ENCODE measurements at places on chromosomes 2 and 18. TPM values are rescaled to one million over a fixed set of nuclear protein-coding genes. Genes with fewer than 3 reads are reported as not detected.

The ZNF513 gene
- total RNA-seq, result 20.9 TPM

The FAM210A gene
- total RNA-seq, result 7.4 TPM

The SLC19A3 gene
- total RNA-seq, result not detected

The NDUFB3 gene
- total RNA-seq, result 26.2 TPM

The PJVK gene
- total RNA-seq, result 3.1 TPM

The ACMSD gene
- total RNA-seq, result not detected

- DNase-seq, result no peak
Measured at GRCh38 chr2:23789012-23789411, 137.9 kb downstream of the ATAD2B start.

GRCh38 chr18:57125627-57126026 is 21.3 kb upstream of the BOD1L2 start:
- no peak for DNase-seq

GRCh38 chr18:79882522-79883241 is 68.8 kb downstream of the SLC66A2 start:
- no peak for DNase-seq

- DNase-seq, result no peak
Measured at GRCh38 chr2:99524056-99524455, 34.2 kb upstream of the REV1 start.

DNA sequence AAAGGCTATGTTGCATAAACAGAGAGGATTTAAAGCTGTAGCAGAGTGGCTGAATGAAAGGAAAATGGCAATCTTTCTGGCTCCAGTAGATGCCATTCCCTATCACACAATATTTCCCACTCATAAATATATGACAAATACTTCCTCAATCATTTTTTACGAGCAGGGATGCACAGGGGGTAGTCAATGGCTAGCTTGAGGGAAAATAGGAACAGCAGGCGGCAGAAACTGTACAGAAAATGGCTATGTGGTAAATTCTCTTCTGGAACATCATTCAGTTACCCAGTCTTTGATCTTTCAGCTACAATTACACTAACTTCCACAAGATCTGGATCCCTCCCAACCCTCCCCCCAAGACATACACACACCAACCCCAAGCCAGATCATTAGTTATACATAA is 127.2 kb downstream of the OLA1 start:
- no peak for DNase-seq

DNA sequence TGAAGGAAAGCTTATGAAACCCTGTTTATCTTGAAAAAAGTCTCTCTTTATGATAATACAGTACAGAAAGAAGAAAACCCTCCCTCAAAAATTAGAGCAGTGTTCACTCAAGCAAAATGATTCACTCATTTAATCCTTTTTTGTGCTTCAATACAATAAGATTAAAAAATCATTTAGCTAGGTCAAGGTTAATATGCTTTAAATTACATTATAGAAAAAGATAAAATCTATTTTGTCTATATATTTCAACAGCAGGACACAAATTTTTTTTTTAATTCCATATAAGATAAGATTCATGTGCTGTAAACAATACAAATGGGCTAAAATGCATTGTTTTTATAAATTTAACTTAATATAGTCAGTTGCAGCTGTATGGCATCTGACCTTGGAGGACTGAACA is 176.9 kb downstream of the KCNE4 start:
- no peak for DNase-seq

- no peak for DNase-seq
Measured at GRCh38 chr18:61579581-61579980, 246.4 kb downstream of the CDH20 start.

DNA sequence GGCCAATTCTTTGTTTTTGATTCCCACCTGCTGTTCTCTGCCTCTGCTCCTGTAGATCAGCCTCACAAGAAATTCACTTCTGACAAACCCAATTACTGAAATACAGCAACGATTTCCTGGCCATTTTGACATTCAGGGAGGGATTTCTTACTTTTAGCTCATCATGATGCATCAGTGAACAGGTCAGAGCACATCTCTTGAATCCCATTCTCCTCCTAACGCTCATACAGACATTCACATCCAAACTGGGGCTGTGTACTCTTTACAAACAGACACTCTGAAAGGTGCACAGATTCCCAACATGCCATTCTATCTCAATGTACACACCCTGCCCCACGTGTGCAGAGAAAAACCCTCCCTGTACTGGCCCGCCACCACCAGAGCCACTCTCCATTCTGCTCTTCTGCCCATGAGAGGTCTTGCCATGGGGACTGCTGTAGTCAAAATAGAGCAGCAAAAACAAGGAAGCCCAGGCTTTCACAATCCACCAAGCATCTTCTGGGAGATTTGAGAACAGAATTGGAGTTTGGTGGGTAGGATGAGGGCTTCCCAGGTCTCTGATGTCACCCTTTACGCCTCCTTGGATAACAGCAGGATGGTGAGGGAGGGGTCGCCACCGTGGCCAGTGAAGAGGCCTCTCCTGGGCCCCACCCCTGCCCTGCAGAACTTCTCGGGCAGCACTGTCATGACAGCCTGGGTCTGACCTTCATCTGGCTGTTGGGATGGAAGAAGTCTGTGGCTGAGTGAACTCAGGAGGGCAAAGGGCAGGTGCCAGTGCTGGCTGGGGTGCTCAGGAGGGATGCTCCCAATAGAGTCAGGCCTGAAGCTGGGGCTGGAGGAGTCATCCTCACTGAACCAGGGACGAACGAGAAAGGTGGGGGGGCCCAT is 41.9 kb upstream of the ZFP36L2 start:
- DNase-seq, result no peak

- DNase-seq, result no peak
Measured at GRCh38 chr2:173545364-173545763, 190.7 kb downstream of the CDCA7 start.

DNA sequence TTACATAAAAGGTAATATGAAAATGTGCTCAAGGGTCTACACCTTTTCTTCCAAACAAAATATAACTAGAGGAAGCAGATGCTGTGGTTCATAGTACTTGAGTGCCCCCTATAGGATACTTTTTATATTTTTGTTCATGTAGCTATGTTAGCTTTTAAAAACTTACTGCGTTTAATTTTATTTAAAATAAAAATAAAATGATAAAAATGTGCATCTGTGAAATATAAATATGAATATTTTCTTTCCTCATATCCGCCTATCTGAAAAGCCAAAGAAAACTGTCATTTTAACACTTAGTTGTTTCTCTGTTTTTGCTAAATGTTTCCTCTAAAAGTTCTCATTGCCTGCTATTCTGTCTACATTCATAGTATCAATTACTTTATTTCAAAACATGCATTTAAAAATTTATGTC is 9.6 kb upstream of the LRP1B start:
- no peak for DNase-seq

DNA sequence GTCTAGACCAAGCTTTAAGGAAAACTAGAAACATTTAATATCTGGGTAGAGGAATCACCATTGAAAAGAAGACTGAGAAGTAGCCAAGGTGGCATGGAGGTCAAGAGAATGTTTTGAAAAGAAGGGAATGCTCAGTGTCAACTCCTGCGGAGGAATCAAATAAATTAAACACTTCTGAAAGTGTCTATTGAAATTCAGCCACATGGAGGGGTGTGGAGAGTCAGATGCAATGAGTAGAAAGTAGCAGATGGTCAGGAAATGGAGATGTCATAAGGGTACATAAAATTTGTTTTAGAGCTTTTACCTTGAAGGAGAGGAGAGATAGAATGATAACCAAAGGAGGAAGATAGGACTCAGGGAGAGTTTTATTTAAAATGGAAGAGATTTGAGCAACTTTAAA is 35.1 kb downstream of the NLRC4 start:
- no peak for DNase-seq

DNA sequence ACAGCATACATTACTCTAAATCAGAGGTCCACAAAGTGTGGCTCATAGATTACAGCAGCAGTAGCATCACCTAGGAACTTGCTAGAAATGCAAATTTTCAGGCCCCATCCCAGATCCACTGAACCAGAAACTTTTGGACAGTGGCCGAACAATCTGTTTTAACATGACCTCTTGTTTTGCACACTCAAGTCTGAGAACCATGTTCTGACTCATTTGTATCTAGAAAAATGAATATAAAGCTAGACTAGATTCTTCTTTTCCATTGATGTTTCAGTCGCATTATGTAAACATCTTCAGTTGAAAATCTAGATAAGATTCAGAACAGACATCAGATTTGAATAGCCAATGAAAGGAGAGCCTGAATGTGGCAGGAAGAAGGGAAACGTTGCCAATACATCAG is 608.8 kb downstream of the LRP1B start:
- no peak for DNase-seq

DNA sequence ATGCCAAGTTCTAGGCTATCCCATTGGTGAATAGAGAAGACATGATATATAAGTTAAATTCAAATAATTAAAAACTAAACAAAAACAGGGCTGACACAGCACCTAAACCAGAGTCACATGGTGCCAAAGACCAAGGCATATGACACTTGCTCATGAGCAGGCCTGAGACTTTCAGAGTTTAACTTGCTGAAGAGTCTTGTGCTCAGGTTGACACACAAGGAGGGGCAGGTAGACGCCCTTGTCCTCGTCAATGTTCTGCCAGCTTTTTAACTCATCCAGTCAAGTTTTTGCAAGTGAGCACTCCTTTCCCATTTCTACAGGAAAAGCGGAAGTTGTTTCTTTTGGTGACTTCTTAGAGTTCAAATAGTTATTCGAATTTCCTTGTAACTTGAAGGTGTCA is 289.7 kb downstream of the CYRIA start:
- no peak for DNase-seq

GRCh38 chr18:48866028-48866733 is 84.6 kb downstream of the SMAD7 start:
- DNase-seq, result no peak

GRCh38 chr18:66495844-66496243 is 108.0 kb downstream of the CDH19 start:
- DNase-seq, result no peak

DNA sequence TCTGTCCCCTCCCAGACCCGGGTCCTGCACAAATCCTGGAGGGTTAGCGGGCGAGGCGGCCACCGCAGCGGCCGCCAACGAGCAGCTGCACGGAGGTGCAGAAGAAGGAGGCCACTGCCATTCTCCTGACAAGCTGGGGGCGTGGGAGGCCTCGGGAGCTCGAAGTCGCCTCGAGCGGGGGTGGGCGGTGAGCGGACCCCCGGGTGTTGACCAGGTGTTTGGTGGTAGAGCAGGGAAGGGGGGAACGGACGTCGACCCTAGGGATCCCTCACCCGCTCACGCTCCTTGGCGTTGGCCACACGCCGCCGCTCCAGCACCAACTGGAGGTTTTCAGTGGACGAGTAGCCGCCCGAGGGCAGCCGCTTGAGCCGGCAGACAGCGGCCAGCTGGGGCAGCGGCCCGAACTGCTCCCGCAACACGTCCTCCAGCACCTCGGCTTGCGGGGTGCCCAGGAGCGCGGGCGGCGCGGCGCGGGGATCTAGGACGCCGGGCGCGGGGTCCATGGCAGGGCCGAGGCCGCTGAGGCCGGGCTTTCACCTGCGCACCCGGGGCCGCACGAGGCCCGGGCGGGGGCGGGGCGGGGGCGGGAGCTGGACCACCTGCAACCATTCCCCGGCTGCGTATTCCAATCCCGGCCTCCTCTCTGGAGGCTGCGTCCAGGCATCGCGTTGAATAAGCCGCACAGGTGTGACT is at the start of gene FIGLA:
Gene FIGLA (minus strand): TSS at position 508 of the 693 bp plus-strand sequence. CDS start 5 bp downstream, at position 503.
- no peak for DNase-seq

DNA sequence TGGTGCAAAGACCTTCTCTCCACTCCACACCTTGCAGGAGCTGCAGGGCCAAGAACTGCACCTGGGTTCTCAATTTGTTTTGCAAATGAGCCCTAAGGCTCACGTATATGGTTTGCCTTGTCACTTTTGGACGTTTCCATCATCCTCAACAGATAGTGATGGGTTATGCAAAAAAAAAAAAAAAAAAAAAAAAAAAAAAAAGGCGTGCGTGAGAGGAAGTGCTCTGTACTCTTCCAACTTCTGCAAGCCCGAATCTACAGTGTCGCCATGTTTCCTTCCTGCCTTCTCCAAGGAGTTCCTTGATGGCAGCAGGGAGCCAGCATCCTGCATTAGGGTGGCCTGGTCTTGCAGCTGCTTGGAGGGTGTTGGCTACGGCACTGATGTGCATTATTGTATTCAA is 4.0 kb upstream of the INHBB start:
- no peak for DNase-seq

GRCh38 chr2:120738786-120739437 is 3.2 kb downstream of the GLI2 start:
- DNase-seq, result no peak

DNA sequence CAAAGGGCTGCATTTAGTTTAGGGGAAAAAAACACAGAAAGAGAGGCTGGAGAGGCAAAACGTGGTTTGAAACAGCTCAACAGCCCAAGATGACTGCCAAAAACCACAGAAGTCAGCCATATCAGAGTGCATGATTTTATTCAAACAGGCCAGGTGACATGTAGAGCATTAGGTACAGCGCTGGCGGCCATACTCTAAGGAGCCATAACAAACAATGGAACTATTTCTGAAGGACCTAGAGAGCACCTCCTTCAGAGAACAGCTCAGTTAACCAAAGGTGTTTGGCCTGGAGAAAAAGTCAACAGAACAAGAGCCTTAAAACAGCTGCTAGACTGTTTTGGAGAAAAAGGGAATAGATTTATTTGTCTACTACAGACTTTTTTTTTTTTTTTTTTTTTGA is 2.6 kb downstream of the THADA start:
- DNase-seq, result no peak

DNA sequence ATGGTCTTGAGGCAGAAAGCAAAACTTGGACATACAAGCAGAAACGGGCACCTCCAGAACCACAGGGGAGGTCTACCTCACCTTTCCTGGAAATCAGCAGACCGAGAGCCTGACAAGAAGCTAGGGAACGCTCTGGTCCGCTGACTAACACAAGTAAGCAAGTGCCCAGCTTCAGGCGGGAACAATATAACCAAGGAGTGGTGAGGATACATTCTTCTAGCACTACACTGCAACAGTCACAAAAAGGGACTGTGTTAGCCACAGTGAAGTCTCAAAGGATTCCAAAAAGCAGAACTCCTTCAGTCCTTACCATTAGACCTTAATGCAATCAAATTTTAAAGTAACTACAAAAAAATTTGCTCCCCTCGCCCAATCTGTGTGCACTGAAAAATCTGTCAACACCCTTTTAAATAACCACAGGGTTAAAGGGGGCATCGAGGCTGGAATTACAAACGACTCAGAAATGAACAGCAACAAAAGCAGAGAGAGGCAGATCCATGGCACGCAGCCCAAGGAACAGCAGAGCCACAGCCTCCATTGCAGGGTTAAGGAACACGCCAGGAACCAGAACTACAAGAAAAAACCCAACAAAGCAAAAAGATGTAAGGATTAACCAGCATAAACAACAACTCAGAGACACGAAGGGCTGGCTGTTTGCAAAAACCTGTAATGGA is 7.1 kb downstream of the THAP4 start:
- DNase-seq, result no peak

All from CD4-positive, CD25-positive, alpha-beta regulatory T cell (primary cell).